Ureter (tissue), 1 donor: ENCODE measurements at places on chromosomes 4 and X. TPM values are rescaled to one million over a fixed set of nuclear protein-coding genes. Genes with fewer than 3 reads are reported as not detected.

DNA sequence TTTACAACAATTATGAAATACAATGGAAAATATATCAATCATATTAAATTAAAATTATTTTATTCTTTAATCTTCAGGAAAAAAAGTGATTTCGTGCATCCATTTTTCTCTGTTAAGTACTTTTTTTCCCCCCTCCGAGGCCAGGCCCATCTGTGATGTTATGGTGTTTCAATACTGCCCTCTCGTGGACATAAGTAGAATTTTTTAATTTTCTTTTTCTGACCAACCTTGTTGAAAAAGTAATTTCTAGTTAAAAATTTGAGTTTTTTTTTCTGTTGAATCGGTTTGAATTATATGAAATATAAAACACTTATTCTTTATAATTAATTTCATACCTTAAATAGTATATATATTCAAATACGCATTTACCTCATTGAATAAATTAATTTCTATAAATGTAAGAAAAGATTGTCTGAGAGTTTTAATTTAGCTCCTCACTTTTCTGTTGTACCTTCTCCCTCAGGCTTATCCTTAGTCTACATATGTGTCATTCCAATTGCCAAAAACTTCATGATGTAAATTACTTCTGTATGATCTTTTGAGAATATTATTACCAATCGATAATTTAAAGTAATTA, 175.8 kb upstream of the TECRL start:
- DNase-seq, result no peak

GRCh38 chrX:40721489-40722106, 13.7 kb downstream of the MED14 start:
- no peak for DNase-seq

DNA sequence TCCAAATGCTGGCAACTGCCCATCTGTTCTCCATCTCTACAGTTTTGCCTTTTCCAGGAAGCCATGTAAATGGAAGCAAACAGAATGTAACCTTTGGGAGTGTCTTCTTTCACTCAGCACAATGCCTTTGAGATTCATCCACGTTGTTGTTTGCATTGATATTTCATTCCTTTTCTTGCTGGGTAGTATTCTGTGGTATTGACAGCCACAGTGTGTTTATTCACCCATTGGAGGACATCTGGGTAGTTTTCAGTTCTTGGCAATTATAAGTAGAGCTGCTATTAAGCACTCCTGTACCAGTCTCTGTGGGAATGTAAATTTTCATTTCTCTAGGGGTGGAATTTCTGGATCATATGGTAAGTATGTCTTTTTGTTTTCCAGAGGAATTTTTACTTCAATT, 194.3 kb upstream of the RPS6KA3 start:
- DNase-seq, result no peak

GRCh38 chr4:11037637-11038036, 353.1 kb upstream of the CLNK start:
- no peak for DNase-seq

DNA sequence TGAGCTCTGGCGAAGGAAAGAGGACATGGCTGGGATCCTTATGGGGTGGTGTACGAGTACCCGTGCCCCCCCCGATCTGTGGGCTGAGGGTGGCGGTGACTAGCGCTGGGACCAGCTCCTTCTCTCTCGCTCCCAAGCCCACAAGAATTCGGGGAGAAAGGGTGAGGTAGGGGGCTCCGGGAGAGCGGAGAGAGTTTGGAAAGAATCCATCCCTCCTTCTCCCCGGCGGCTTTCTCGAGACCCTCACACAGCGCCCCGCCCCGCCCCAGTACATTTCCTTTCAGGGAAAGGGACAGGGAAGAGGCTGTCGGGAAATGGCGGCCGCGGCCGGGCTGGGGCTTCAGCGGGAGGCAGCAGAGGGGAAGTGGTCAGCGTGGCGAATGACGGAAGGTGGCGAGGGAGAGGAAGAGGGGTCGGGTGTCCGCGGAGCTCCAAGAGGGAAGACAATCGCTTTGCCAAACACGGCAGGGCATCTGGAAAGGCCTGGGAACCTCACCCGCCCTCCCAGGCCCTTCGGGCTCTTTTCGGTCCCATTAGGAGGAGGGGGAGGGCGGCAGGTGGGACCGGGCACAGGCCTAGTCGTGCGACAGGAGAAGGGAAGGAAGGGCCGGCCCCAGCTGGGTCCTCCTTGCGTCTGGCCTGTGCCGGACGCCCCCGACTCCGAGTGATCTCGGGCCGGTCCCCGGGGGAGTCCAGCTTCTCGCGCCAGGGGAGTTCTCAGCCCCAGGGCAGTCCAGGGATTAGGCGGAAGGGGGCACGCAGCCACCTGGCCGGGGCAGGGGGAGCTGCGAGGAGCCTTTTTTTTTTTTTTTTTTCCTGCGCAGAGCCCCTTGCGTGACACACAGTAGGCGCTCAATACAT, 10.2 kb downstream of the HNRNPH2 start:
- DNase-seq, result peak; percentile 64

Gene SPATA18
- 12.4 TPM for total RNA-seq
